Astrocyte of the spinal cord (primary cell): ENCODE measurements at places on chromosomes 5 and 9.

DNA sequence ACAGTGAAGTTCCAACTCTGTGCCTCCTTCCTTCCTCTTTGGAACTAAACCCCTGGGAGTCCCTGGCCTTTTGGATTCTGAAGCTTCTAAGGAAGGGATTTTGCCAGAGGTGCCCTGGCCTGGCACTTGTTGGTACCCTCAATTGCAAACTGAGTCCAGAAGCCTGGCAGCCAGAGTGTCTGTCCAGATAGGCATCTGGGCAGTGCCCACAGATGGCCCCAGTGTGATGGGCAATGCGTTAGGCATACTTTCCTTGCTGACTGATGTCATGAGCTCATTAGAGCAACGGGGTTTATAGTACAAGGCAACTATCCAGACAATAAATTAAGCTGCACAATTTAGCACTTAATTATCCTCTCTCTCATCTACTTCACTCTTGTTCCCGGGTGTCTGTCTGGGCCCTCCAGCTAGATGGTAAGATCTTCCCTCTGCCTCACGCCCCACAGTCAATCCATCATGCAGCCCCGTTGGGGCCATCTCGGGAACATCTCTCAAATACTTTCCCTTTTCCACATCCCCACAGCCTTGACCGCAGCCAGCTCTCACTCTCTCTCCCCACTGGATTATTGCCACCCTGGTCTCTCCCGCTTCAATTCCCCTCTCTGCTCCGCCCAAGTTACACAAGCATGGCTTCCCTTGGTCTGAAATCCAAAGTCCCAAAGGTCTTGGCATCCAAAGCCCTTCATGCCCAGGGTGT lies 157.5 kb upstream of the SMIM23 start:
- no peak for DNase-seq

DNA sequence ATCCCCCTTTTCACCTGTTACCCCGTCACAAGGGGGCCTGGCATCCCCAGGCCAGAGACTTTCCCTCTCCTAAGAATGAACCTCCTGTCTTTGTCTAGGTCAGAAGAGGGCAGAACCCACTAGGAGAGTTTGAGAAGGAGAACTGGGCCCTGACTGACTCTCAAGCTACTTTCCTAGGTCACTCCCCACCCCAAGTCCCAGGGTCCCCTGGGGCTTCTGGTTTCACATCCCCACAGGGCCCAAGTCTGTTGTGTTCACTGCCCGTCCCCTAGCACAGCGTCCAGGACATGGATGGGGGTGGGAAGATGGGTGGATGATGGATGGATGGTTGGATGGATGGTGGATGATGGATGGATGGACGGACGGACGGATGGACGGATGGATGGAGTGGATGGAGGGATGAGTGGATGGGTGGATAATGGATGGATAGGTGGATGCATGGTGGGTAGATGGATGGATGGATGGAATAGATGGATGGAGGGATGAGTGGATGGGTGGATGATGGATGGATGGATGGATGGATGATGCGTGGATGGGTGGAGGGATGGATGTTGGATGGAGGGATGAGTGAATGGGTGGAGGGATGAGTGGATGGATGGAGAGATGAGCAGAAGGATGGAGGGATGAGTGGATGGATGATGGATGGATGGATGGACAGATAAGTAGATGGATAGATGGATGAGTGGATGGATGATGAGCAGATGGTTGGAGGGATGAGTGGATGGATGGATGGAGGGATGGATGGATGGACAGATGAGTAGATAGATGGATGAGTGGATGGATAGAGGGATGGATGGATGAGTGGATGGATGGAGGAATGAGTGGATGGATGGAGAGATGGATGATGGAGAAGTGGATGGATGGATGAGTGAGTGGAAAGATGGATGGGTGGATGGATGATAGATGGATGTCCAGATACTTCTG lies 50.6 kb downstream of the KCNT1 start:
- DNase-seq, result no peak

- no peak for DNase-seq
These were observed 592.9 kb downstream of the ZNF608 start for GRCh38 chr5:124153588-124153987.

GRCh38 chr5:133478199-133478985 lies 133.9 kb downstream of the FSTL4 start:
- no peak for DNase-seq

DNA sequence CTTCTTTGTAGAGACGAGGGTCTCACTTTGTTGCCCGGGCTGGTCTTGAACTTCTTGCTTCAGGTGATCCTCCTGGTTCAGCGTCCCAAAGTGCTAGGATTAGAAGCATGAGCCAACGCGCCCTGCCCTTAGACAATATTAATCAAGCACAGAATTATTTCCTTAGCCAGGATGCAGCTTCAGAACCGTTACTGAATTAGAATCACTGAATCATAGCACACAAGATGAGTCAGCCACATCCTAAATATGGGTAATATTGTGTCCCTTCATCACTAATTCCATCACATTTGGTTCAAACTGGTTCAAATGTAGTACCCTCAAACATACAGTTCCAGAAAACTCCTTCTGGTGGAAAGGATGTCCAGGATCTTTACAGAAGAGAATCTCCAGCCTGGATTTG lies 82.7 kb downstream of the BNC2 start:
- peak; percentile 34 for DNase-seq

GRCh38 chr5:75052192-75053053 lies at the start of gene GCNT4:
Gene GCNT4 (minus strand): TSS chr5:75052558. CDS start chr5:75030037, 22,521 bp downstream.
- peak; percentile 42 for DNase-seq

GRCh38 chr9:105333811-105334210 lies 89.4 kb downstream of the SLC44A1 start:
- no peak for DNase-seq

GRCh38 chr9:104868687-104869404 lies 59.1 kb downstream of the ABCA1 start:
- peak; percentile 89 for DNase-seq

DNA sequence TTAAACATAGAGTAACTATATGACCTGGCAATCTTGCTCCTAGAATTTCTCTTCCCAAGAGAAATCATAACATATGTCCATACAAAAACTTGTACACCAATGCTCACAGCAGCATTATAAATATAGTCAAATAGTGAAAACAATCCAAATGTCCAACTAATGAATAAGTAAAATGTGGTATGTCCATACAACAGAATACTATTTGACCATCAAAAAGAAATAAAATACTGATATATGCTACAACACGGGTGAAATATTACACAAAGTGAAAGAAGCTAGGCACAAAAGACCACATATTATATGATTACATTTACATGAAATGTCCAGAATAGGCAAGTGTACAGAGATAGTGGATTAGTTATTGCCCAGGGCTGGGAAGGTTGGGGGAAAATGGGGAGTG lies 41.4 kb downstream of the PSMB7 start:
- no peak for DNase-seq

DNA sequence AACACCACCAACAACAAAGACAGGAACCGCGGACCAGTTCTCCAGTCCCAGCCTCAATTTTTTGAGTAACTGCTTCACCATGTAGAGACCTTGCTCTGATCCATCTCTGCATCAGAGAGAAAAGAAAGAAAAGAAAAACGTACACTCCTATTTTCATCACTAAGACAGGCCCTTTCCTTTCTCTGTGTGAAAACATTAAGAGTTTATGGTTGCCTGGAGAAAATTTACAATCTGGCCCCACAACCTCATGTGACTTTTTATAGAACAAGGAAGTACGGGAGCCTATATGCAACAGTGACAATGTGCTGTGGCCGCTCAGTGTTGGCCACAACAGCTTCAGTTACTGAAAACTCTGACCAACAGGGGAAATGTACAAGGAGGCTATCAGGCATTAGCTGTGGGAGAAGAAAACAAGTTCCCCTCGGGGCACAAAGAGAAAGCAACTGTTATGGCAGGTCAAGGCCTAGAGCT lies 272.9 kb upstream of the PTGER4 start:
- DNase-seq, result no peak

- DNase-seq, result no peak
These were observed 164.7 kb downstream of the YTHDC2 start for GRCh38 chr5:113678202-113678601.

DNA sequence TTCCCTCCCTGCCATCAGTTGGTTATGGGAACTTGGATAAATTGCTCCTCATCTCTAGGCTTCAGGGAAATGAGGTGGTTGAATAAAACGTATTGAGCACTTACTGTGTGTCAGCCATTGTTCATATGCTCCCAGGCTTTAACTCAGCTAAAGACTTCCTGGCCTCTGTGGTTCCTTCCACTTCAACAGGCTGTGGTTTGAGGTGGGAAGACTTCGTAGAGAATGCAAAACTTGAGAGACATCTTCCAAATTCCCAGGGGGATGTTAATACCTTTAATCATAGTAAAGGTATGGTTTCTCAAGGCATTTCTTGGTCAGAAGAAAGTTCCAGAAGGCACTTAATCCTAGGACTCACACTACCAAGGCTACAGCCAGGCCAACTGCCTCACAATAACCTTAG lies 1.5 kb upstream of the GPX3 start:
- no peak for DNase-seq

DNA sequence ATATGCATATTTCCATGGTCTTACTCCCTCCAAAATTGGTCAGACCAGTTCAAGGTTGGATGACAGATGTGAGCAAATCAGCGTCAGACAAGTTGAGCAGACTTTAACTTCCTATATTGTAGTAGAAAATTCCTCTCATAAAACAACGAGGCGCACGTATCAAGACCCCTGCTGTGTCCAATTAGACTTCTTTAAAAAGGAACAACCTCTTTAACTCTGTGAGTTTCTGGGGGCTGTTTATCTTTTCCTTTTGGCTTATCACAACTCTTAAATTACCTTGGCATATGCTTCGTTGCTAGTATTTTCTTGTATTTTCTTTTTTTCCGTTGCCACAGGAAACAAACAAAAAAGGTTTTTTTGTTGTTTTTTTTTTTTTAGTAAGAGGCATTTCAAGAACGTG lies 398.2 kb upstream of the WWC1 start:
- no peak for DNase-seq

- DNase-seq, result no peak
These were observed 41.9 kb downstream of the LURAP1L start for GRCh38 chr9:12816656-12817101.

- no peak for DNase-seq
These were observed 43.1 kb downstream of the TMEM252 start for GRCh38 chr9:68497629-68498028.
